ENCODE measurements at places on chromosomes 2 and 18.

GRCh38 chr2:213007290-213007838 lies 144.0 kb downstream of the IKZF2 start:
- no peak for DNase-seq

DNA sequence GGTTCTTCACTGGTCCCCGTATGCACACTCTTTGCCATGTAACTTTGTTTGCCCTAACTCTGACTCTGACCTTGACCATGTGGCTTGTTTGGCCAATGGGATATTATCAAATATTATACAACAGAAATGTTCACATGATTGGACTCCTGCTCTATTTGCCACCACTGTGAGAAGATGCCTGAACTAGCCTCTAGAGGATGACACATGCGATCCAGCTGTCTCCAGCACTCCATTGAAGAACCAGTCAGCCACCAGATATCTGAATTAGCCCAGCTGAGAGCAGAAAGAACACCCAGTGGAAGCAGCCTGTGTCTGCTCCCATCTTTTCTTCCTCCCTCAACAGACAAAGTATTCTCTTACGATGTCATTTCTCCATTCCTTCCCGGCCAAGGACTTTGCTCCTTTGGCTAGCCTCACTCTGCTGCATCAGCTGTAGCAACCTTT lies 412.1 kb downstream of the IRS1 start:
- DNase-seq, result no peak

DNA sequence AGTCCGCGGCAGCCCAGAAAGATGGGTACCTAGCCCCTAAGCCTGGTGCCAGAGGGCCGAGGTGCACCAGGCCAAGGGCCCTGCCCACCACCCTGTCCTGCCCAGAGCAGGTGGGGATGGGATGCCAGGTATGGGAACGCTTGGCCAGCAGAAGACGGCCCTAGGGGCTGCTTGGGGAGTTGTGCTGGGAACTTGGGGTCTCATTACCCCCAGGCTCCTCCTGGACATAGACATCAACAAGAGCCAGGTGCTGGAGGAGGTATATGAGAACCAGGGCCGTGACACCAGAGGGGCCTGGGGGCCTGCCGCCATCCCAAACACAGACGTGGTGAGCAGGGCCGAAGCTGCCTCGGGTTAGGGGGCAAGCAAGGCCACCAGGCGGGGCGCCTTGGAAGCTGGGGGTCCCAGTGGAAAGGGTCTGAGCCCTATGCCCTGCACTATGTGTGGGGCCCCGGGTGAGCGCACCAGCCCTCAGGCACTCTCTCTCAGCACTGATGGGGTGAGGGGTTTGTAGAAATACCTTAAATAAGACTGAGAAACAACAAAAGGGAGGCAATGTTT lies 46.9 kb downstream of the FER1L5 start:
- DNase-seq, result no peak

- DNase-seq, result no peak
These were observed 132.2 kb downstream of the SMAD7 start for GRCh38 chr18:48818329-48819254.

GRCh38 chr2:157414050-157414449 lies 29.8 kb downstream of the CYTIP start:
- no peak for DNase-seq

- DNase-seq, result no peak
These were observed 126.5 kb upstream of the MEX3C start for GRCh38 chr18:51323961-51324360.

GRCh38 chr2:220107380-220107791 lies 480.0 kb downstream of the SLC4A3 start:
- DNase-seq, result no peak

DNA sequence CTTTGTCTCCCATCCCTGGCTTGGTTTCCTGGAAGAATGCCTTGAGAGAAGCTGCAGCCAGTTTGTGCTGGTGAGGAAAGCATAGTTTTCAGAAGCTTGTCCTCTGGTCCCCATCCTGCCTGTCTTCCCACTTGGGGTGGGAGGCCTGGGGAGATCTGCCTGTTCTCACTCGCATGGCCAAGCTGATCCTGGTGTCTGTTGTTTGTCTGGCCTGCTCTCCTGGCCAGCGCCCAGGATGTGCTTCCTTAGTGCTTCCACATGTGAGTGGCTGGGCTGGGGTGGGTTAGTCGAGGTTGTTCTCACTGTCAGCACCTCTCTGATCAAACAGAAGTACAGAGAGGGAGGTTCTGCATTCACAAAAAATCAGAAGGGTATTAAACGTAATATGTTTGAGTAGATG lies 49.5 kb downstream of the PTPRM start:
- no peak for DNase-seq

- no peak for DNase-seq
These were observed 206.1 kb downstream of the FAM210A start for GRCh38 chr18:13520306-13520705.

Data from NCI-H345 (cell line).